Inflammatory macrophage (primary cell): ENCODE measurements at places on chromosomes 2 and 18.

GRCh38 chr2:47218899-47219525, 63.9 kb upstream of the STPG4 start:
- DNase-seq: no peak

DNA sequence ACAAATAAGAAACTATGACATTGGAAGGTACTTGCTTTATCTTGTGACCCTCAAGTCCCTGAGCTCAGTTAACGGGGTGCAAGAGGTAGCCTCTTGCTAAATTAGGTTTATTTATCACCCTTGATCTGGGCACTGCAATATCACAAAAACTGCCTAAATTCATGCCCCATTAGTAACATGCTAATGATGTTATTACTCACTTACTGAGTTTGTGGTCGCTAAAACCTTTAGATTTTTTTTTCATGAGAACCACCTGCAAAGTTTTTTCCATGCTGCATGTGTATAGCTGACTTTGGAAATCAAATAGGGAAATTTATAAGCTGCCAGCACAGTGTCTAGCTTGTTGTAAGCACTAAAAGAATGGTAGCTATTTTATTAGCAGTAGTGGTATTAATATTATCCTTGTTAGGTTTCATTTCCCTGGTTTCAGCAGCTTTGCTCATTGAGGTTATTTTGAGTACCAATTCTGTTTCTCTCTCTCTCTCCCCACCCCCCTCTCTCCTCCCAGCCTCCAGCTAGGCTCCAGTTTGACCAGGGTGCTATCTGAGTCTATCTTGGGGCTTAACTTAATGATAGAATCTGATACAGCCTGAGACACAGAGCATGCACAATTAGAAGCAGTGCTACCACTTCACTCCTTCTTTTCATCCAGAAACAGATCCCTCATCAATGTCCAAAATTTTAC, 88.7 kb upstream of the ATP8B1 start:
- no peak for DNase-seq

DNA sequence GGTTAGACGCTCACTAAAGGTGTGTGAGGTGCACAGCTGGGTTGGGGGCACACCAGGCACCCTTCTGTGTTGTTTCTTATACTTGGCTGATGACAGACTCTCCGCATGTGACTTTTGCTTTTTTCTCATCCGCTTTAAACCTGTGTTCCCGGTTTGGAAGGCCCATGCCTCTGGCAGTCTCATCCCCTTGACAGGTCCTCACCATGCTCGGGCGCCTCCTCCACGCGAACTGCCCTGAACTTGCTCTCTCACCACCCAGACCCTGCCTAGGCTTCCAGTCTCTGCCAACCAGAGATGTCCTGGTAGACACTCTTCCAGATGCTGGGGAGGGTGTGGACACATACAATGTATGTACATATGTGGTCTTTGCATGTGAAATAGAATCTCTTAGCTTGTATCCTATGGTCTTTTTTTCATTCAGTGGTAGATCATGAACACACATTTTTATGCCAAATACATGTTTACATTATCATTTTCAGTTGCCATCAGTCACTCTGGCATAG, 79.8 kb downstream of the LIMS1 start:
- no peak for DNase-seq

- peak; percentile 14 for DNase-seq
These were observed 120.9 kb upstream of the NRP2 start for GRCh38 chr2:205561441-205561840.

DNA sequence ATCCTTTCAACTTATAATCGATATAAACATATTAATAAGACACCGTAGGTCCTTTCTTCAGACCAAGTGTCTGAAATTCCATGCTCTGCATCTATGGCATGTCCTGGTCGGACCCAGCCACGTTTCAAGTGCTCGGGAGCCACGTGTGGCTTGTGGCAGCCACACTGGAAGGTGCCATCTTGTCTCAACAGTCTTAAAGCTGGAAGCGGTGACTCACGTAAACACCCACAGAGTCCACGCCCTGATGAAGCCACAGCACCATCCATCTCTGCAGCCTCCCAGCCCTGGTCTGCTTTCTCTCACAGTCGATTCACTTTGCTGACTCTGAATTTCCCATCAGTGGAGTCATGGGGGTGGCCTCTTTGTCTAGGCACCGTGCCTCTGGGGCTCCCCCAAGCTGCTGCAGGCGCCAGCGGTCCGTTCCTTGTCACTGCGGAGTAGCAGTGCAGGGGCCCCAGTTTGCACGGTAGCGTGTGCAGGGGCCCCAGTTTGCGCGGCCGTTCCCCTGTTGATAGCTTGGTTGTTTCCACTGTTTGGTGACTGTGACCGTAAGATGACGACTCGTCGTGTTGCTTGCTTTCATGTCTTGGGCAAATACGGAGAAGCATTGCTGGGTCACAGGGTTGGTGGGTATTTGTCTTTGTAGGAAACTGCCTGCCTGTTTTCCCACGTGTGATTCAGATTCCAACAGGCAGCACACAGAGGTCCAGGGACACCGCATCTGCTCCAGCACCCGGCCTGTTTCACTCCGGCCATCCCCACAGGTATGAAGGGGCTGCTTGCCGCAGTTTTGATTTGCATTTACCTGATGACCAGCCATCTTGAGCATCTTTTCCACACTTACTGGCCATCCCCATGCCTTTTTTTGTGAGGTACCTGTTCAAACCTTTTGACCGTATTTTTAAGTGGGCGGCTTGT, 240.3 kb downstream of the HDAC4 start:
- DNase-seq: no peak

DNA sequence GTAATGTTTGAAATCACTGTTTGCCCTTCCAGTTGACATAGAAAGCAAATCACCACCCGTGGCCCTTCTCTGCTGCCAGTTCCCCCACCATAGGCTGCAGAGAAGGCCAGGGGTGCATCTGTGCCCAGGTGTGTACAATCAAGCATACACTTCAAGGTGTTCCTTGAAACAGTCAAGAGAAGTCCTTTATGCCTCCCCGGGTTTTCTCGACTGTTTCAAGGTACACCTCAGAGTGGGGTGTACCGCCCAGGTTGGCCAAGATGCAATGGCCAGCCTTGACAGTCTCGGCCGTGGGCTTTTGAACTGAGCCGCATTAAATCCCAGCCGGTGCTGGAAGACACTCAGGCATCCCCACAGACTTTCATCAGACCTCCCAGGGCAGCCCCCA, 21.0 kb upstream of the ATP9B start:
- DNase-seq: no peak

GRCh38 chr2:83229443-83229842, 1229.6 kb downstream of the SUCLG1 start:
- DNase-seq: no peak

GRCh38 chr18:12347895-12348294, 29.1 kb downstream of the AFG3L2 start:
- DNase-seq: no peak

- DNase-seq: no peak
These were observed 41.9 kb downstream of the ITGB6 start for GRCh38 chr2:160157861-160158829.

GRCh38 chr2:236658974-236659757, 89.5 kb downstream of the ACKR3 start:
- DNase-seq: no peak

GRCh38 chr18:34352385-34353163, 127.9 kb upstream of the NOL4 start:
- no peak for DNase-seq

GRCh38 chr2:25587361-25587760, 86.0 kb downstream of the DTNB start:
- peak; percentile 27 for DNase-seq

DNA sequence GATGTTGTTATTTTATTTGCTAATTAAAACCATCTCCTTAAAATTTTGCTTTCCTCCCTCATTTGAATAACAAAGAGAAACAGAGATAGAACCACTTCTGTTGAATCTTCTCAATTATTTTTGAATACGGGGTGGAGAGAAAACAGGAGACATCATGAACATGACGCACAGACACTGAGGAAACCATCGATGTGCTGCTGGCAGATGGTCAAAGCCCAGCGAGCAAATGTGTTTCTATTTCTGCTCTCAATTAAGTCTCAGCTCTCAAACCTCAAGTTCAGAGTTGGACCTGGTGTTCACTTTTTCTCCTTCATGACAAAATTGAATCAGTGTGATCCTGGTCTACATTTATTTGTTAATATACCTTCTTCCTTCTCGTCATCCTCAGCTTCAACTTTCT, 36.1 kb upstream of the TWIST2 start:
- no peak for DNase-seq

DNA sequence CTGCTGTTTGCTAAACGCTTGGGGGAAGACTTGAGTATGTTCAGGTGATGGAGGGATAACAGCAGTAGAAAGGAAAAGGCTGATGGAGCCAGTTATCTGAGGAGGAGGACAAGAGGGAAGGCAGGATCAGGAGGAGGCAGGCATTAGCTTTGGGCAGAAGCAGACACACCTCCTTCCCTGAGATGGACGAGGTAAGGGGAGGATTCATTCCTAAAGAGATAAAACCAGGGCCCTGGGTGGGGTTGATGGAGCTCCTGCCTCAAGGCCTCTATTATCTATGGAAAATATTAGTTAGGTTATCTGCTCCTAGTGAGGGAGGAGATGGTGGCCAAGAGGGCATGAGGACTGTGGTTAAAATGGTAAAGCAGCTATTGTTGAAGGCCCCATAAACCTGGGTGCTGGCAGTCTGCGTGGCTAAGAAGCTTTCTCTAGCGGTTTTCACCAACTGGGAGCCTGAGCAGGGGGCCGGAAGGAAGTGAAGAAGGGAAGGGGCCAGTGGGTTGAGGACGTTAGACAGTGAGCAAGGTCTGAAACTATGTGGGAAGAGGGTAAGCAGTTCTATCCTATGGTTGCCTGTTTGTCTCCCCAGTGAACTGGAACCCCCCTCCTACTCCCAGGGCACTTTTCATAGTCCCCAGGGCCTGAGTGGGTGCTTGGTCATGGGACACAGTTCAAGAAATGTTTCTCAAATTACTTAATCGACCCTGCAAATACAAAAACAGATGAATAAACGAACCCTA, 56.6 kb upstream of the HK2 start:
- peak; percentile 49 for DNase-seq

DNA sequence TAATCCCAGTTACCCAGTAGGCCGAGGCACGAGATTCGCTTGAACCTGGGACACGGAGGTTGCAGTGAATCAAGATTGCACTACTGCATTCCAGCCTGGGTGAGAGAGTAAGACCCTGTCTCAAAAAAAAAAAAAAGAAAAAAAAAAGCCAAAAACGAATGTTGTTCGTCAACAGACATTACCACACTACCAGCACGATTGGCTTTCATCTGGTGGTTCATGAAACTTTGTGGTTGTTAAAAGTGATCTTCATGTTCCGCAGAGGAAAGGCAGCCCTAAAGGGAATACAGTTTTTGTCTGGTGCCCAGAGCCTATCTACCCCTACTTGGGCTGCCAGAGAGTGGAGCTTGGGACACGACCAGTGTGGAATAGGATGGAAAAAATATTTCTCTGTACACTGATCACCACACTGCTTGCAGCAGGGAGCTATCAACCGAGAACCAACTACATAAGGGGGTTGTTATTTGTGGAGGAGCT, 13.6 kb upstream of the CXCR4 start:
- DNase-seq: peak; percentile 3

DNA sequence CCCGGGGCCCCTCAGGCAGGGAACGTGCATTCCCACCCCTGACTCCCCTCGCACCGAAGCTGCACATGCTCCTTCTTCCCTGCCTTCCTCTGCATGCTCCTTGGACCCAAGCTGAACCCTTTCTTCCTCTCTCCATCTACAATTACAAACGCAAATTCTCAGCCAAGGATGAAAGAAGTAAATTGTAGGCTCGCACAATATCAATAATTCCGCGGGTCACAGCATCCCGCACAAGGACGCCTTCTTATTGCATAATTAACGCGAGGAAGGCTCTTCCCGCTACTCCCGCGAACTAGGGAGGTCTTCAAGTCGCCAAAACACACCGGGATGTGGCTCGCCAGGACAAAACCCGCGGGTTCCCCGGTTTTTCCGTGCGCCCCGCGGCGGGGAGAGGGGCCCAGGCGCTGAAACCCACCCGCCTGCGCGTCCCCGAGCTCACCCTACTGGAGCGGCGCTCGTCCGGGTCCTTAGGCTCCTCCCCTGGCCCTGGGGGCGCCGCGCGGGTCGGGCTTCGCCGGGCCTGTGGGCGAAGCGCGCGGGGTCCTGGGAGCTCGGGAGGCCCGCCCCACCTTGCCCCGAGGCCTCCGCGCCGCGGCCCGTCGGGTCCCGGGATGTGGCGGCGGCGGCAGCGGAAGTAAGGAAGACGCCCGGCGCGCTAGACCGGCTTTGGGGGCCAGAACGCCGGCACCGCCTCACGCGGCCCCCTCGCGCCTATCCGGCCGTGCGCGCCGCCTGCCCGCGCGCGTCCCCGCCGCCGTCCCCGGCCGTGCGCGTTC, at the start of gene CHST10:
TSS of gene CHST10 (minus strand) at position 734 of the 776 bp plus-strand sequence. CDS start 10,993 bp downstream, outside the sequence.
- DNase-seq: peak; percentile 57

DNA sequence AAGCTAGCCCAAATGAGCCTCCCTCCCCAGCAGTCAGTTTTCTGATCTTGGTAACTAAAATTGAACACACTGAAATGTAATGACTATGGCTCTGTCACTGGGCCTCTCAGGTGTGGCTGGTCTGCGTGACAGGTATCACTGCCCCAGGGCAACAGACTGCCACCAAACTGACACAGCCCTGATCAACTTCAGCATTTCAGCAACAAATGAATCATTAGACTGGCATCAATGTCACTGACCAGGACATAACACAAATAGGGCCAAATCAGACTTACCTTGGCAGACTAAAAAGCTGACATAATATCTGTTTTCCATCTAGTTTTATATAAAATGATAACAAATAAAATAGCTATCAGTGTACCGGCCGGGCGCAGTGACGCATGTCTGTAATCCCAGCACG, 290.8 kb upstream of the CHAC2 start:
- no peak for DNase-seq

GRCh38 chr2:170966648-170967396, 37.8 kb downstream of the GORASP2 start:
- DNase-seq: no peak

- DNase-seq: no peak
These were observed 133.4 kb downstream of the RTP5 start for GRCh38 chr2:242002944-242003343.

DNA sequence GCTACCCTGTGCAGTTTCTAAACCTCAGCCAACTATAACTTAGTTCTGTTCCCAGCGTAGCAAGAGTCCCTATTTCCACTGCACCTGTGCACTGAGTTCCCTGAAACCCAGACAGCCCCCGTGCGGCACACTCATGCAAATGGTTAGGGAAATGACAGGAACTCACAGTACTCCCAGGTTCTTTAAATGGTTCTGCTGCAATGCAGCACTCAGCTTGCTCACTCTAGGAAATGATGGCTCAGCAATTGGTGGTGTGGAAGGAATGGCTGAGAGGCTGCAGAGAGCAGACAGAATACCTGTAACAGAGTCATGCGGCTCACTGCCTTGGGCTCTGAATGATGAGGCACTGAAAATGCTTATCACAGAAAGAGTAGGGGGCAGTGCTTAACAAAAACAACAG, 143.0 kb downstream of the RAD51AP2 start:
- no peak for DNase-seq
